ENCODE measurements at places on chromosomes 2 and 18.

DNA sequence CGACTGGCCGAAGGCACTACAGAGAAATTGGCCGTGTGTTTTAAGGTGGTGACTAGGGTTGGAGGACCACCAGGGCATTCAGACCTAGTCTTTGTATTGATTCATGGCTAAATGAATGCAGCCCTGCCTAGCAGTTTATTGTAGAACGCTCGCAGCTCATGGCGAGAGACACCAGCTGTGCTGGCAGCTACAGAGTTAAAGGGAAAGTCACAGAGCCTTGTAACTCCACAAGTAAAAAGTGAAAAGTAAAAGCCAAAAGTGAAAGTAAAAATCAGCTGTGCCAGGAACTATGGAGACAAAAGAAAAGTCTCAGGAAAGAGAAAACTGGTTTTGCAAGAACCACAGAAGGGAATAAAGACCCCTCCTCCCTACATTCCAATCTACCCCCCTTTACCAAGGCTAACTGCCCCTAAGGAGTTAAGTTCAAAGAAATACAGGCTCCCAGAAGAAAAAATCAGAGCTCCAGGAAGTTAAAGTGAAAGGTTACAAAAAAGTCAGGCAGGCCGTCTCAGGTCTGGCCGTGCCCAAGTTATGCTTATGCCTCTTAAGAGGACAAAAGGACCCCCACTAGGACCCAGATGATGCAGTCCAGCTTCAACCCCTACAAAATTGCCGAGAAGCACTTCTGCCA lies 46.4 kb upstream of the SELENOI start:
- DNase-seq, result peak; percentile 57

DNA sequence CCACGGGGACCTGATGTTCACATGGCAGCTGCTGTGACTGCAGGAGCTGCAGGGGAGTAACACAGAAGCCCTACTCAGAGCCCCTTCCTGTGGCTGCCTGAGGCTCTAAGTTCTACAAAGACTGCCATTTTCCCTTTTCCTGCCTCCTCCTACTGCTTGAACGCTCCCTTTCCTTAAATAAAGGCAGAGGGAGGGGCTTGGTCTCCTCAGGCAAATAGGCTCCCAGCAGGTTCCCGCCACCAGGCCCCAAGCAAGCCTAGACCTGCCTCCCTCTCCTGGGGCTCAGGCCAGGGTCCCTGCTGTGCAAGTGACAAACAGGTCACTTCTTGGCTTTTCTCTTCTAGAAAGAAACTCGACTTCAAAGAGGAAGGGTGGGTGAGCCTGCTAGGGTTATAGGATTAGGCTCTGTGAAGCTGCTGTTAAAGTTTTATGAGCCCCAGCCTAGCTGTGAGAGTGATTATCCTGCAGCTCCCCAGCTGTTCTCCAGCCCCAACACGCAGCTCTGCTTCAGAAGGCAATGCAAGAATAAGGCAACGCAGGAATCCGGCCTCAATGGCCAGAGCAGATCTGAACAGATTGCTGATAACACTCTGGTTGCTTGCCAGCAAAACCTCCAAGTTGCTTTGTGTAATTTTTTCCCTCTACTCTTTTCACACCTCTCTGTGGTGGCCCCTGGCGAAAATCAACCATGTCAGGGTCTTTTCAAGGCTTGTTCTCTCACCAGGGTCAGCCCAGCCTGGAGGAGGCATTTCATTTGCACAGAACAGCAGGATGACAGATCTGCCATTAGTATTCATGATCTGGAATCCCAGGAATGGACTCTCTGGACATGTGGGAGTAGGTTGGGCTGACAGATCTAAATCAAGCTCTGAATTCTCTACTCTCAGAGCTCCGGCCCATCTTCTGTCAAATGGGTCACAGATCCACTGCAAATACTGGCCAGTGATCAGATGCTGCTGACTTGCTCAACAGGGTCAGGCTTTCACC lies 71.3 kb downstream of the MRO start:
- no peak for DNase-seq

- no peak for DNase-seq
Observed at GRCh38 chr2:156539086-156539860, 103.1 kb downstream of the GPD2 start.

GRCh38 chr2:138521821-138522220 lies 20.3 kb downstream of the SPOPL start:
- no peak for DNase-seq

DNA sequence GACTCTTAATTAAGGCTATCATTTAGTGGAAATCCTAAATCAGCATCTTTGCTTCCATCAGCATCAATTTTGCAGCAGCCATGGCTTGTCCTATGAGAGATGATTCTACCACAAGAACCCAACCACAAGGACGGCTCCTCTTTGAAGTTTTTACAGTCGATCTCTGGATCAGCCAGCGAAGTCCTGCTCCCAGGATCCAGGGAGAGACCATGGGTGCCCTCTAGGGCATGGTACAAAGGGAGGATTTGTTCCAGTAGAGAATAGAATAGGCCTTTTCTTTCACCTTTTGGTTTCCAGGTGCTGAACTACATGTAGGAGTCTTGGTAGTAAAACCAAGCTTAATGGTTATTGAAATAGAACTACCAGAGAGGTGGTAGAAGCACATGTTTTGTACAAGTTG lies 52.7 kb downstream of the TMEM200C start:
- DNase-seq, result no peak

DNA sequence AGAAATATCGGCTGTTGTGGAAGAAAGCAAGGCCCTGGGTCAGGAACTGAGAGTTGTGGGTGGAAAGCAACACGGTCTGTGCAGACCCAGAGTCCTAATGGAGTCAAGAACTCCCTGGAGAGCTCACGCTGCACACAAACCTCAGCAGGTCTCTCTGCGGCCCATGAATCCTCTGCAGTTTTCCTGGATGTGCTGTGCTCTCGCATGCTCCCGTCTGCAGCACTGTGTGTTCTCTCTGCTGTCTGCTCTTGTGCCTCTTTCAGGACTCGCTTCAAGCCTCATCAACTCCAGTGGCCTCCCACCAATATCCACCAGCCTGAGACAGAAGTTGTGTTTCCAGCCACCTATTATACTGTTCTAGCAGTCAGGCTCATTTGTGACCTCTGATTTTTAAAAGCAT lies 24.3 kb downstream of the RNU4ATAC start:
- DNase-seq, result no peak

DNA sequence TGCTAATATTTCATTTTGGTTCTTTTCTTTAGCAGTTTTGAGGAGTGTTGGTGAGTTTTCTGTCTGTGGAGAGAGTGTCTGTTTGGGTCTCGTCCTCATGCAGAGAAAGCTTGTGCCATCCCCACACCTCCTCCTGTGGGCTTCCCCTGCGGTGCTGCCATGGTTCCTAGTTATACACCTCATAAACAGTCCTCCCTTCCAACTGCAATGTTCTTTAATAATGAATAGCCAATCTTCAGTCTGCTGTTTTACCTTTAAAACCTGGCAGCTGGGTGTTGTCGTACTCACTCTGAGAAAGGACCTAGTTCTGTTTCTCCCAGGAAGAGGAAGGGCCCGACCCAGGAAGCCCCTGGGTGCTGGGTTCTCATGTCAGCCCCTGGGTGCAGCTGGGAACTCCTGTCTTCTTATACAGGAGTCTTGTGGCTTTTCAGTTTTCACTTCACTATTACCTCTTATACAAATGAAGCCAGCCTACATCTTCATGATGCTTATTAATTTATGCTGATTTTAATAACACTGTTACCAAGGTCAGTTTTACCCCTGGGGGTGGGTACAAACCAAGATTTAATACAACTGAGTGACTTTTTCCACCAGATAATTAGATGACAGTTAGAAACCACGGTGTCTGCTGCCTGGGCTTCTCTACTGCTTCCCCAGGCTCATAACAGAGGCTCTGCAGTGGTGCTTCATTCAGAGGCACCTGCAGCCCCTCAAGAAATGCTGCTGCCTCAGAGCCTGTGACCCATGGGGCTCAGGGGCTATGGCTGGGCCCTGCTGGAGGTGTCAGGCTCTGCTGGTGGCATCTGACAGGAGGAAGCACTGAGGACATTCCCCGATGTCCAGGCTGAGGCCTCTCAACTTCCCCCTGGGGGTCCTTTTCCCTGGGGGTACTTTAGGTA lies 59.1 kb downstream of the COA5 start:
- no peak for DNase-seq

GRCh38 chr2:232951891-232952290 lies 61.2 kb downstream of the NGEF start:
- DNase-seq, result no peak

DNA sequence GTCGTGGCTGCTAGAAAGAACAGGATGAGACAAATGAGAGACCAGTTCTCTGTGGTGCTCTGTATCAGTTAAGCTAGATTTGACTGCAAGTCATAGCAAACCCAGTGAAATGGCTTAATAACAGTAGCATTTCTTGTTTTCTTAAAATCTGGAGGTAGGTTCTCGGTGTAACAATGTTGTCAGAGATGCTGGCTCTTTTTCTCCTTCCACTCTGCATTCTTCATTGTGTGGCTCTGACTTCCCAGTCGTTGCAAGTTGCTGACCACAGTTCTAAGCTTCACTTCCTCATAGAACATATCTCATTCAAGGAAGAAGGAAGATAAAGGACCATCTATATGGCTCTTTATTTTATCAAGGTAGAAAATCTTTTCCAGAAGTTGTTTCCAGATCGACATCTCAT lies 7.9 kb upstream of the CKAP2L start:
- DNase-seq, result peak; percentile 66

- no peak for DNase-seq
Observed at GRCh38 chr2:236740506-236740905, 170.9 kb downstream of the ACKR3 start.

- no peak for DNase-seq
Observed at GRCh38 chr2:170227951-170228350, 50.0 kb downstream of the MYO3B start.

DNA sequence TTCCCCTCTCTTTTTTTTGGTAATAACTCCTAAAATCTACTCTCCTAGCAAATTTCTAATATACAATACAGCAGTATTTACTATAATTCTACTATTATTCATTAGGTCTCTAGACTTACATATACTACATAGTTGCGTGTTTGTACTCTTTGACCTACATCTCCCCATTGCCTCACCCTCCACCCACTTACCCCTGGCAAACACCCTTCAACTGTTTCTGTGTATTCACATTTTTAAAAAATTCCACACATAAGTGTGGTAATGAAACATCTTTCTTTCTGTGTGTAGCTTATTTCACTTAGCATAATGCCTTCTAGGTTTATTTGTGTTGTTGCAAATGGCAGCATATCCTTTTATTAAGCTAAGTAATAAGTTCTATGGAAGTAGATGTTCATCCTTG lies 336.0 kb downstream of the CCDC85A start:
- no peak for DNase-seq

- no peak for DNase-seq
Observed at GRCh38 chr2:69623236-69623635, 20.3 kb downstream of the AAK1 start.

DNA sequence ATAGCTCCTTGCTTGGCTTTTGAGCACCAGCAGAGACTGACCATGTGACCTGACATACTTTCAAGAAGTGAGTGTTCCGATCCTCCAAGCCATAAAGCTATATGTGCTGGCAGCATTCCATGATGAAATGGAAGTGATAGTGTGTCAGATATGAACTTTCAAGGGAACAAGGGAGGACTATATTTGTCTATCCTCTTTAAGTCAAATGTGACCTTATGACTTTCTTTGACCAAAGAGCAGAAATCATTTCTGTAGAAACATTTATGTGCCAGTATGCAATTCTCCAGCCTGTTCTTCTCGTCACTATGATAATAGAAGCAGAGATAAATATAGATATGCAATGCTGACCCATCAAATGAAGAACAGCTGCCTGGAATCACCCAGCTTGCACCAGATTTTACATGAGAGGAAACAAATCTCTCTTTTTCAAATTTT lies 14.4 kb downstream of the HYCC2 start:
- no peak for DNase-seq

GRCh38 chr18:78620326-78620725 lies 359.3 kb upstream of the SALL3 start:
- DNase-seq, result no peak

DNA sequence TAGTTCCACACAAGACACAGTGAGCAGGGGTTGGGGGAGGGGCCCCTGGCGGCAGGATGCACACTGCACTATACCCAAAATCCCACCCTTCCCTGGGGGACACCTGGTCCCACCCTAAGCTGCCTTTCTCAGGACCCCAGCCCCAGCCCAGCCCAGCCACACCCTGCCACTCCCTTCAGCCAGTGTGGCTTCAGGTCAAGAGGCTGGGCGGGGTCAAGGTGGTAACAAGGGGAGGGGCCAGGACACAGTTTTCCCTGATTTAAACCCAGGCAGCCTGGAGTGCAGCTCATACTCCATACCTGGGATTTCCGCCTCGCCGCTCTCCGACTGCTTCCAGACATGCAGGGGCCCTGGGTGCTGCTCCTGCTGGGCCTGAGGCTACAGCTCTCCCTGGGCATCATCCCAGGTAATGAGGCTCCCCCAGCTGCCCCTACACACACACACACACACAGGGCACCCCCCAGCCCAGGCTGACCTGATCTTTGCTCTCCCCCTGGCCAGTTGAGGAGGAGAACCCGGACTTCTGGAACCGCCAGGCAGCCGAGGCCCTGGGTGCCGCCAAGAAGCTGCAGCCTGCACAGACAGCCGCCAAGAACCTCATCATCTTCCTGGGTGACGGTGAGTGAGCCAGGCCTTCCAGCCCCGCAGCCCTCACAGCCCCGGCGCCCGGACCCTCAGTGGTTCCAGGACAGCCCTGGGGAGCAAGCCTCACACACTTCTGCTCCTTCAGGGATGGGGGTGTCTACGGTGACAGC lies at the start of gene ALPG:
TSS of gene ALPG (plus strand) at position 289 of the 755 bp plus-strand sequence. CDS start at position 340, 51 bp downstream.
- no peak for DNase-seq

DNA sequence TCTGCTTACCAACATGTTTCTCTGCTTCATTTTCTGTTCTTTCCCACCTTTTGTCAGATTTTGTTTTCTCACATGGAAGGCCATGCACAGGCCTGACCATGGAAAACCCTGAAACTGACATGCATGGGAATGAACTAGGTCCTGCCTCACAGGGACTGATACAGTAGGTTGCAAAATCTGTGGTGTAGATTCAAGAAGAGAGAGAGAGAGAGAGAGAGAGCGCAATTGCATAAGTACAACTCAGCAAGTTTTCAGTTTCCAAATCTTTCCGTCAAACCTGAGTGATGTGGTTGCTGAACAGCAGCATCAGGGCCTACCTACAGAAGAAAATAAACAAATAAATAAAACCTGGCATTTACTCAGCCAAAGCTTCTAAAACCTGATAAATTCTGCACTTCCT lies 87.5 kb upstream of the RNF152 start:
- DNase-seq, result no peak

GRCh38 chr2:211175956-211176355 lies 619.6 kb downstream of the CPS1 start:
- DNase-seq, result no peak

- DNase-seq, result no peak
Observed at GRCh38 chr2:45869165-45869501, 217.7 kb downstream of the PRKCE start.

- DNase-seq, result no peak
Observed at GRCh38 chr2:109472331-109472959, 141.3 kb downstream of the SEPTIN10 start.

GRCh38 chr18:42333558-42333957 lies 378.5 kb downstream of the PIK3C3 start:
- DNase-seq, result no peak

DNA sequence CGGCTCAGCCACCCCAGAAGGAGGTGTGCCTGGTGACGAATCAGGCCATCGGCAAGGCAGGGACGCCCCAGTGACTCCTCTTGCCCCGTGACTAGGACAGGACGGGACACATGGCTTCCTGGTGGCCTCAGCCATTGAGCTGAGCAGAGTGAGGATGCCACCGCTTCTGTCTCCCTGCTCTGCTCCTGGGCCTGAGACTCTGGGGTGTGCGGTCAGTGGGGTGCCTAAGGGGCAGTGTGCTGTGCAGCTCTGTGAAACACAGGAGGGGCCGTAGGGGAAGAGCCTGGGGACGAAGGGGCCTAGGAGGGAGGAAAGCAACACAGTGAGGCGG lies 24.3 kb downstream of the IGFBP5 start:
- DNase-seq, result no peak

GRCh38 chr2:195993623-195994022 lies 75.0 kb downstream of the DNAH7 start:
- DNase-seq, result no peak

All from KBM-7 (cell line).